SHP77 (cell line): ENCODE measurements at places on chromosomes 13 and 19.
A peak's percentile ranks its signal among the peaks of the same experiment; 100 is the strongest.

GRCh38 chr13:102901615-102902305, 55.9 kb downstream of the ERCC5 start:
- DNase-seq, result no peak

DNA sequence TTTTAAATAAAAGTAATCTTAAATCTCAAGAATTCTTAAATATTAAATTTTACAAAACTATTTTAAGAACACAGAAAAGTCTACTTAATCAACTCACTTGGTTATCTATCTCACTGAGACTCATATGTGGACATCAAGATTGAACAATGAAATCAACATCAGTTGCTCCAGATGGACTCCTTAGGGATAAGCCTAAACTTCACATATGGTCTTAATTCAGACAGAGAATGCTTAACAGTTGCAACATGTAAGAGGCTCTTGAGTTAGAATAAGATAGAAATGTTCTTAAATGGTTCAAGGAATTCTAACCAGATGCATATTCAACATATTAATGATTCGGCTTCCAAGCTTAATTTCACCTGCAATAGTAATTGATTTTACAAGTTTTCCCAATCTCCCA, 1730.9 kb downstream of the PCDH9 start:
- no peak for DNase-seq

- DNase-seq, result peak; percentile 61
These were observed 57.3 kb downstream of the CEBPG start for GRCh38 chr19:33430674-33431277.

- DNase-seq, result no peak
These were observed 19.7 kb downstream of the ZC3H4 start for GRCh38 chr19:47093841-47094240.

GRCh38 chr13:104993708-104994107, 1541.8 kb downstream of the EFNB2 start:
- no peak for DNase-seq

DNA sequence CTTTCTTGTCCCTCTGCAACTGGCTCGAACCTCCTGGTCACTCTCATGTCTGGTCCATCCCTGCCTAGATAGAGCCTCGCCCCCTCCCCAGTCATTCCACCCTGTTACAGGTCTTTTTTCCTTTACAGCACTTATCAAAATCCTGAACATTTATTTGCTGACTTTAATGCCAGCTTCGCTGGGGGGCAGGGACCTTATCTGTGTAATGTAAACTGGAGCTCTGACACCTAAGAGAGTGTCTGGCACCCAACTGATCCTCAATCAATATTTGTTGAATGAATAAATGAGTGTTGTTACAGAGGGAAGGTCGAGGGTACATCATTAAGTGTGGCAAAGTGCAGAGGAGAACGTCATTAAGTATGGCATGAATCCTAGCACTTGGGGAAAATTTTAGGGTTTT, 16.7 kb downstream of the FAAP24 start:
- no peak for DNase-seq

DNA sequence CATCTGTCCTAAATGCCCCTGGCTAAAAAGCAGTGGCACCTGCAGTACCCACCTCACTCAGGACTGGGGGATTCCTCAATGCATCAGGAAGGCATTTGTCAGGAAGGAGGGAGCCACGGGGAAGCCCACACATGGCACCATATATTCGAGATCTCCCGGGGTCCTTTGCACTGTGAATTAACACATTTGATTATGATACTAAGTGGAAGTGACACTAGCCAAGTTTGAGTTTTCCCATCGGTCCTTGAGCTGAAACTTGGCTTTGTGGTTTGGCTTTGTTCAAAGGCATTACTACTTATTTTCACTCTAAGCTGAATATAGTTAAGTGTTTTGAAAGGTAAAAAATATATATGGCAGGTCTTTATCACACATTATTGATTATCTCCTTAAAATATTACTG, 168.7 kb upstream of the MYO16 start:
- DNase-seq, result no peak

DNA sequence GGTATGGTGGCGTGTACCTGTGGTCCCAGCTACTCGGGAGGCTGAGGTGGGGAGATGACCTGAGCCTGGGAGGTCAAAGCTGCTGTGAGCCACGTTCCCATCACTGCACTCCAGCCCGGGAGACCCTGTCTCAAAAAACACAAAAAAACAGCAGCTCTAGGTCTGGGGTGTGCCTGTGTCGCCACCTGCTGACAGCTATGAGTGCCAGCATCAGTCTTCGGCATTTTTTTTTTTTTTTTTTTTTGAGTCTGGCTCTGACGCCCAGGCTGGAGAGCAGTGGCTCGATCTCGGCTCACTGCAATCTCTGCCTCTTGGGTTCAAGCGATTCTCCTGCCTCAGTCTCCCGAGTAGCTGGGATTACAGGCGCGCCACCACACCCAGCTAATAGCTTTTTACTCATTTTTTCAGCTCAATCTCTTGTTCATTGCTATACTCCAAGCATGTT, 10.1 kb downstream of the AP2S1 start:
- peak; percentile 65 for DNase-seq

GRCh38 chr13:73090823-73091187, 32.0 kb downstream of the KLF5 start:
- no peak for DNase-seq

DNA sequence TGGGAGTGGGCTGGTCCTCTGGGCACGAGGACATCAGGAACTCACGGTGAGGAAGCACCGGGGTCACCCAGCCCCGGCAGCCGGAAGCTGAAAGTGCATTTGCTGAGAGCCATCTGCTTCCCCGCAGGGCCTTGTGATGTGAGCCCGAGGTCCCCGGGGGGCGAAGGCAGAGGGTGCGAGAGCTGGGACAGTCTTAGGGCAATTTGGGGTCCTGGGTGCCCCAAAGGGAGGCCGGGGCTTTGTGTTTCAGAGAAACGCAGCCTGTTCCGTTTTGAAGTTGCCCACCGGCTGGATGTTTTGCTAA, 4.8 kb downstream of the F2RL3 start:
- DNase-seq, result peak; percentile 40

DNA sequence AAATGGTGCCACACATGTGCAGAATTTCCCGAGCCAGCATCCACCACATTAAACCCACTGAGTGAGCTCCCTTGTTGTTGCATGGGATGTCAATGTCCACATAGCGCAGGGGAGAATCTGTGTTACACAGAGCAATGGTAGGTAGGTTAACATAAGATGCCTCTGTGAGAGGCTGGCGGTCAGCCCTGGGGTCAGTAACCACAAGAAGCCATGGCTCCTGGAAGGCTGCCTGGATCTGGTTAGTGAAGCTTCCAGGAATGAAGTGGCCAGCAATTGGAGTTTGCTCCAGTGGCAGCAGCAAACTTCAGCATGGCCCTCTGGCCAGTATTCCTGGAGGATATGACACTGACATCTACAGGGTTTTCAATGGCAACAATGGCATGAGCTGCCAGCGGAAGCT, 37.0 kb upstream of the PCDH9 start:
- no peak for DNase-seq

DNA sequence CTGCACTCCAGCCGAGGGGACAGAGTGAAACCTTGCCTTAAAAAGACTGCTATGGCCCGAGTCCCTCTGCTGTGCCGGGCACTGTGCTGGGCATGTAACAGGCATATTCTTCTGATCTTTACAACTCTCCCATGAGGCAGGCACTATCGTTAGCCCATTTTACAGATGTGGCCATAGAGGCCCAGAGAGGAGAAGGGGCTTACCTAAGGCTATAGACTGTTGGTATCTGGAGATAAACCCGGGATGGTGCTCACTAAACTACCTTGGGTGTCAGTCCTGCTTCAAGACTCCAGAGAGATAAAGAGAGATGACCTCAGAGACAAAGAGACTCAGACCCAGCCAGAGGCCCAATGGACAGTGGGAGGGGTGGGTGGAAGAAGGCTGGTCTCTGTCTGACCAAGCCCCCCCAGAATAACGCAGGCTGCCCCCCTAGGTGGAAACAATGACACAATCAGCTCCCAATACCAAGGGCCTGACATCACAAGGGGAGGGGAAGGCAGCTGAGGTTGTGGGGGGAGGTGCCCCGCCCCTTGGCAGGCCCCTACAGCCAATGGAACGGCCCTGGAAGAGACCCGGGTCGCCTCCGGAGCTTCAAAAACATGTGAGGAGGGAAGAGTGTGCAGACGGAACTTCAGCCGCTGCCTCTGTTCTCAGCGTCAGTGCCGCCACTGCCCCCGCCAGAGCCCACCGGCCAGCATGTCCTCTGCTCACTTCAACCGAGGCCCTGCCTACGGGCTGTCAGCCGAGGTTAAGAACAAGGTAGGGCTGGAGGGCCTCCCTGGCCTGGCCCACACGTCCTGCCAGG, at the start of gene CNN1:
CNN1 (plus strand) TSS at position 620 of the 805 bp plus-strand sequence; CDS start at position 697, 77 bp downstream.
- no peak for DNase-seq

- no peak for DNase-seq
These were observed 4.3 kb downstream of the GRK1 start for GRCh38 chr13:113671066-113672001.

DNA sequence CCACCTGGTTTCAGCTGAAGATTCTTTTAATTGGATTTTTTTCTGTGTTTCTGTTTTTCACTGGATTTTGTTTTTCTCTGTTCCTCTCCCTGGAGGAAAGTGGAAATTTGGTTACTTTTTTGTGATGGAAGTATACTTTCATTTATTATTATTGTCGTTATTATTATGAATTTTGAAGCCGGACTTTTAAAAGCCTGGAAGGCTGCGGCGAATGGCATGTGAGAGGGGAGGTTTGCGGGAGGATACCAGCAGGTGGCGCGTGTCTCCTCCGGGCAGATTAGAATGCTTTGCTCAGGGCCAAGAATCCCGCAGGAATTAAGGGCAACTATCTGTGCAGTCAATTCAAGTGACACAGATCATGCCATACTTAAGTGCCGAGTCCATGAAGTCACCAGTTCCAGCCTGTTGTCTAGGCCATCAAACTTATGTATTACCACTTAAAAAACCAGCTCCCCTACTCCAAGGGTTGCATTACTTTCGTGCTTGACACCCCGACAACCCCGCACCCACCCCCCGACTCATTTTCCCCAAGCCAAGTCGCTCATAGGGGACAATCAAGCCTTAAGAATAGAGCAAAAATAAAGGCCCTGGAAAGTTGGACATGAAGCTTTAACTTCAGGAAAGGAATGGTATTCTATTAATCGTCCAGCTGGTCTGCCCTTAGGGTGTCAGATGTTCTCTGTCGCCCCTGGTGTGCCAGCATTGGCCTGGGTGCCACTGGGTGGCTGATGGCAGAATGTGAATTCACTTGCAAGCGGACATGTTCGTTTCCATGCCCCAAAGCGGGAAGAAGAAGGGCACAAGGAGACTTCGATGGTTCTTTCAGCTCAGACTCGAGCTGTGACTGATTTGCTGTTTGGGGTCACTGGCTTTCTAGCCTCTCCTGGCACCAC, 1.3 kb upstream of the LRCH1 start:
- peak; percentile 69 for DNase-seq

DNA sequence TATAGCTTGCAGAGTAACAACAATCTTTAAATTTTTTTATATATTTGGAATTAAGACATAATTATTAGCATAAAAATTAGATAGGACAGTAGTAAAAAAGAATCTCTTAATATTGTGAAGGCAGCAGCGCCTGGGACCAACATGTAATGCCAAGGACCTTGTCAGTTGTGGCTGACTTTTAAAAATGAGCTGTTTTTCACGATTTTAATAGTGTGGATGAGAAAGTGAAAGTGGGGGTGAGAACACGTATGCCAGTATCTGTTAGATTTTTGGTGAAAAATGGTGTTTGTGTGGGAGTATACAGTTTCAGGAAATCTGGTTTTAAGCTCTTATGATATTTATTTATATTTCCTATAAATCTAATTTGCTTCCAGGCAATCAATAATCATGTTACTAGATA, 125.2 kb downstream of the LMO7 start:
- DNase-seq, result no peak

DNA sequence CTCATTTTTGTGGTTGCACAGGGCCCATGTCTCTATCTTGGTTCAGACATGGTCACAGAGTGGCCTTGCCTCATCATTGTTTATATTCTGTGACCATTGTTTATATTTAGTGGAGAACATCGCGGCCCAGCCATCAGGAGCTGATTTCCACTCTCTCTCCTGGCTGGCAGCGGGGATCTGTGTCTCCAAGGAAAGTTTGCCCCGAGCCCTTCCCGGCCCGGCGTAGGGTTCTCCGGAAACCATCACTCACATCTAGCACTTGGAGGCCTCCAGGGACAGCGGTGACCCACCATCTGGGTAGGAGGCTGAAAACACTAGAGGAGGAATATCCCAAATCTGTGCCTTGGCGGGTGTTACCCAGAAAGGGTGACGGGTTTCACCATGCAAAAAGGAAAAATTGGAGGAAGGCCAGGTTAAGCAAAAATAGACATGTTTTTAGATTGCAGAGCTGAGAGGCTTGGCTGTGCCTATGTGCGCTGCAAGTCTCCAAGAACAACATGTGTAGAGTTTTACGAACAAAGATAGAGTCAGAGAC, 726 bp upstream of the ZNF358 start:
- no peak for DNase-seq

- no peak for DNase-seq
These were observed 279.8 kb downstream of the DCLK1 start for GRCh38 chr13:35851356-35851755.

DNA sequence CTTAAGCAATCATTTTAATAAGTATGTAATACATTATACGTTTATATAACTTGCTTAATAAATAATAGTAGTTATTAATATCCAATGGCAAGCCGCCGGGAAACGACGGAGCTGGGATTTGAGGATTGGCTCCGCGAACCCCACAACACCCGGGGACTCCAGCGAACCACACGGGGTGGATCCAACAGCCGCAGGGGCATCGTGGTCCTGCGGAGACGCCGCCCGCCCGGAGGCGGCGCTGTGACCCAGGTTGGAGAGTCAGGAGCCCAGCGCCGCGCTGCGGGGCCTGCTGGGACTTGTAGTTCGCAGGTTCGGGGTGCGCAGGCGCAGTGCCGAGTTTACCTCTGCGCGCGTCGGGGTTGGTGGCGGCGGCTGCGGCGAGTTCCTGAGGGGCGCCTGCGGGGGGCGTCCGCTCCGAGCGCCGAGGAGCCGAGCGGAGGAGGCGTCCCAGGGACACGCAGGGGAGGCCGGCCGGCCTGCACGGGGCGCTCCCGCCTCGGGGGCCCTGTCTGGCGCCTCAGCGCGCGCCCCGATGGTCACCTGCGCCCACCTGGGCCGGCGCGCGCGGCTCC, at the start of gene ZNF554:
ZNF554 (plus strand) TSS at position 329 of the 572 bp plus-strand sequence; CDS start at position 533, 204 bp downstream.
- peak; percentile 94 for DNase-seq

DNA sequence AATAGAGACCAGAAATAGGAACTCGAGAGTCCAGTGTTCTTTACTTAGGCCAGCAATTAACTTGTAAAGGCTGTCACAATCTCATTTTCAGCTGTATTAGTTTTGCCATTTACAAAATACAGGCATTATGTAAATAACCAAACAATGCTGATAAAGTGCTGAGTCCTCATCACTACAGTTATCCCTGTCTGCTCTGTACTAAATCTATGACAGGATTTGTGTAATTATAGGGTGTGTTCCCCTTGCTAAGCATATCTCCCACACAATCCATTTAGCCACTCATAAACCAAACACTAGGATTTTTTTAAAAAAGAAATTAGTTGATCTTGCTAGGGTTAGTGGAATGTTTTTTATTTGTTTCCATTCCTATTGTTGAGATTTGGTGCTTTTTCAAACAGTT, 23.2 kb downstream of the PDX1 start:
- DNase-seq, result no peak
